Activated CD4-positive, alpha-beta T cell treated with anti-CD3 and anti-CD28 coated beads for 48 hours (primary cell): ENCODE measurements at places on chromosomes 11 and 22.

DNA sequence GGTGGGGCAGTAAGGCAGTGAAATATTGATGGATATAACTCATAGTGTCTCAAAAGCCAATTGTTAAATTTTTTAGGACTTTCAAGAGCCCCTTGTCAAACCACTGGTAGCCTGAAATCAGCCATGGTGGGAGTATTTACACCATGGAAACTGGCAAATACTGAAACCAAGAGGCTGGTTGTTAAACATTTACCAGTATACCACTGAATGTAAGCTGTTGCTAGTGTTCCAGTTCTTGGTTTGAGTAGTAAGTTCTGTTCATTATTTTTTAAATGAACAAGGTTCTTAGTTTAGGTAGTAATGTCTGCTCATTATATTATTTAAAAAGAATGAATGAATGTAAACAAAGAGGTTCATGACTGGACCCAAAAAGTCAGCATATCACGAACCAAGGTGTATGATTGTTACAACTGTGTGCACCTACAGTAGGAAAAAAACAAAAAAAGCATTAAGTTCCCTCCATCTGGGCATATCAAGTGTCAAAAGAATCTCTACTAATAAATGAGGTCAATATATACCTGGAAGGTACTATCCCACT lies 4.5 kb upstream of the EIF3F start:
- no peak for DNase-seq

- no peak for DNase-seq
These were observed 44.7 kb upstream of the SHISAL1 start for GRCh38 chr22:44357296-44357965.

DNA sequence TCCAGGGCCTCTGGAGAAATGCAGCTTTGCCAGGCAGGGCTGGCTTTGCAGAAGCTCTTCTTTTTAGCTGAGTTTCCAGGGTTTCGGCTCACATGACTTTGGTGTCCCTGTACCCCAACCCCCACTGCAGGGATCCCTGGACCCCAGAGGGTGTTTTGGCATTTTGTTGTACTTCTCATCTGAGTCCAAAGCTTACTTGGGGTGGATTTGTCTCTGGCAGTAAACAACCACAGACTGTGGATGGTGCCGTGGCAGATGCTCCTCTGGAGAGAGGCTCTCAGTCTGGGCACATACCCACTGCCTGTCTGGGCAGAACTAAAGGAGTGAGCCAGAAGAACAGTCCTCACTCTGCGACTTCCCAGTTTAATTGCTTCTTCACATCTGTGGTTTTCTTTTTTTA lies 49.6 kb downstream of the COMMD9 start:
- no peak for DNase-seq

GRCh38 chr11:36280531-36280930 lies 8.7 kb downstream of the COMMD9 start:
- DNase-seq = no peak

- no peak for DNase-seq
These were observed 1036.0 kb upstream of the CCDC90B start for GRCh38 chr11:84322211-84322610.

GRCh38 chr11:120391292-120391691 lies 55.1 kb downstream of the ARHGEF12 start:
- DNase-seq = no peak

DNA sequence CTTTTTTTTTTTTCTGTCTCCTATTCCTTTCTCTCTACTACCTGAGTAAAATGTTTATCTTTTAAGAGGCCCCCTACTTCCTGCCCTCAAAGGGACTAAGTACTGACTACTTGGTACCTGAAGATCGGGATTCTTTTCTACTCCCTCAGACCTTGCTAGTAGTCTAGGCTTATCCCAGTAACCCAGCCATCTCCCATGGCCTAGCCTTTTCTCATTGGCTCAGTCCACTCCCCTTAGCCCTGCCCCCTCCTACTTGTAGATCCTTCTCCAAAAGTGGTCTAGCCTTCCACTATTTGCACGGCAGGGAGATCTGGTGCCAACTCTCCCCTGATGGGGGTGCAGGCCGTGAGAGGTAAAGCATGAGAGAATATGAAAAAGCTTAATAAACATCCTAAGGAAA lies 133.7 kb downstream of the RCN1 start:
- no peak for DNase-seq

DNA sequence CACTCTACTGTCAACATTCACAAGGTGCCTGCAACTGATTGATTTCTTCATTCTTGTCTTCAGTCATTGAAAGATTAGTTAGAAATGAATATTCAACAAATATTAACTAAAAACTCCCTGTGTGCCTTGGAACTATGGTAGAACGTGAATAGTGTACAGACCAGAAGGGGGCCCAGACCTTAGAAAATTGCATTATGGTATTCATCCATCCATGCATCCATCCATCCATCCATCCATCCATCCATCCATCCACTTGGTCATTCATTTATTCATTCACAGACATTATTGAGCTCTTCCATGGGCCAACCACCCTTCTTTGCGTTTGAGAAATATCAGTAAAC lies 10.2 kb upstream of the ACCSL start:
- no peak for DNase-seq

- DNase-seq = no peak
These were observed 1.9 kb downstream of the KCNQ1OT1 start for GRCh38 chr11:2697866-2698265.

- no peak for DNase-seq
These were observed 63.7 kb downstream of the PPFIBP2 start for GRCh38 chr11:7577291-7578190.
